ENCODE measurements at places on chromosomes 6 and 20.

GRCh38 chr6:93886416-93886815, 467.1 kb upstream of the EPHA7 start:
- no peak for DNase-seq

GRCh38 chr6:143515061-143515760, 3.7 kb upstream of the FUCA2 start:
- no peak for DNase-seq

DNA sequence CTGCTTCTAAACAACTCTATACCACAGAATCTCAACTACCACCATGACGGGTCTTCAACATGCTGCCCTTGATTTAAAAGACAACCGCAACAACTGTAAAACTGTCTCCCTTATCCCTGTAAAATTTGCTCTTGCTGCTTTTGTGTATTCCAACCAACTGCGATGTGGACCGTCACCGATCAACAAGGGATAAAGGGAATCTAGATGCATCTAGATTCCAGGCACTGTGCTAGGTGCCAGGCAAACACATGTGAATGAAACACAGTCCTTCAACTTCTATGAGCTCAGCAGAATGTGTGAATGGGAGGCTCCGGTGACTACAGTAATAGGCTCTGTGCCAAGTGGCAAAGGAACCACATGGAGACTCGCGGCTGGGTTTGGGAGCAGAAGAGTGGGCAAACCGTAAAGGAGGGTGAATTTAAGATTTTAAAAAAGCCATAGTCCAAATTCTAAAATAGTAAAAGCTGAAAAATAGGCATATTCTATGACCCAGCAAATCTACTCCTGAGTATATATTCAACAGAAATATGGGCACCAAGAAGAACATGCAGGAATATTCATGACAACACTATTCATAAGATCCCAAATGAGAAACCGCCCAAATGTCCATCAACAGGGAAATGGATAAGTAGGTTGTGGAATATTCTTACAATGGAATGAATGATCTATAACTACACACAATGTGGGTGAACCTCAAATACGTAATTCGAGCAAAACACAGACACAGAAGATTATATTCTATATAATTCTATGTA, 3.7 kb upstream of the PRND start:
- no peak for DNase-seq

DNA sequence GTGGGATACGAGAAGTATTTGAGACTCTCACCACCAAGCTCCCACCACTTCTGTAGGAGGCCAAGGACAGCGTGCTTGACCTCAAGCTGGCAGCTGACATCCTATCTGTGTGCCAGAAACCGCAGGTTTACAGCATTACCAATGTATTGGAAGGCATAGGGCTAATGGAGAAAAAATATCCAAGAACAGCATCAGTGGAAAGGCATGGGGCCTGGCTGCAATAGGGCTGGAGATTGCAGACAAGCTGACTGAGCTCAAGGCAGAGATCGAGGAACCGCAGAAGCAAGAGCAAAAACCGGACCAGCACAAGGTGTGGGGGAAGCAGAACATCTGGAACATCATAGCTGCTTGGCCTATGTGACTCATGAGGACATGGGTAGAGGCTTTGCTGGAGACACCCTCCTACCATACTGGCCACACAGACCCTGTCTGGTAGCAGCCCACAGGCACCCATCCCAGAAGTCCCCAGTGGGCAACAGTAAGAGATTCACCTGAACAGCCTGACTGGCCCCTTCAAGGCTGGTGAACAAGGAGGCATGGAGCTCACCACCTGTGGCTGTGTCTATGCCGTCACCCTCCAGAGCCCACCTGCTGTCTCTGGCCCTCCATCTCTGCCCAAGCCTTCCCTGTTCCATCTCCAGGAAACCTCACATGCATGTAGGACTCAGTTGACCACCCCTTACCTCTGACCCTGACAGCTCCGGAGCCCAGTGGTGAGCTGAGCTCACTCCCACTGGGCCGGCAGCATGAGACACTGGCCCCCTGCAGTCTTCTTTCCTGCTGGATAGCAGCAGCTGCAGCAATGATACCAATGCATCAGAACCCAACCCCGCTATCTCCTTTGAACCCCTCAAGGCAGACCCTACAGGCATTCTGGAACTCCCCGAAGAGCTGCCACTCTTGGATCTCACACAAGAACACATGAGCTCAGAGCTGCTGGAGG, 171.1 kb downstream of the KIF6 start:
- DNase-seq, result no peak

DNA sequence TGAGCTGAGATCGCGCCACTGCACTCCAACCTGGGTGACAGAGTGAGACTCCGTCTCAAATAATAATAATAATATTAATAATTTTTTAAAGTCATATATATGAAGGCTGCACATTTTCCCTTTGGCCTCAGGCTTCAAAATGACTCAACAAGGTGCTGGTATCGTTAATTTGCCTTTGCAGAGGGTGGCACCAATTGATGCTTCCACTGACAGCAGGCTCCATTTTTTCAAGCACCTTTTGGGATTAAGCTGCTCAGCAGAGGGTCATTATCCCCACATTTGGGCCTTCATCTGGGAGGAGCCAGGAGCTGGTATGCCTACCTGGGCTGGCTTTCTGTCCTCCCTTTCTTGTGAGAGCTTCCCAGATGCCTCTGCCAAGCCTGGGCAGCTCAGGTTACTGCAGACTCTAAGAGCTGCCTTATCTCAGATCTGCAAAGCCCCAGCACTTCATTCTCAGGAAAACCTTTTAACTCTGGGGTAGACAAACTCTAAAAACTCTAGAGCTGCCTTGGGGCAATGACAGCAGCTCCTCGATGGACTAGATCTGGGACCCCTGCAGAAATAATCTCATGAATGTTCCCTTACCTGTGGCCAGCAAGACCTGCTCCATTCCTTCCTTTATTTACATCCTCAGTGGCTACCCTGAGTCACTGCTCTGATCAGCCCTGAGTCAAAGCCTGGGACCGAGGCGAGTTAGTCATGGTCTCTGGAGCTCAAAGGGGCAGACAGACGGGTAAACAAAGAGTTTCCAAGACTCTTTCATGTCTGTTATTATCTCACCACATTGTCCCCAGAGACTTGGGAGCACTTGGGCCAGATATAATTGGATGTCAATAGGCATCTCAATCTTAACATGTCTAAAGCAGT, 80.0 kb upstream of the EYA2 start:
- no peak for DNase-seq

- no peak for DNase-seq
These were observed 43.6 kb upstream of the TMEM170B start for GRCh38 chr6:11493974-11494373.

- DNase-seq, result no peak
These were observed 326.6 kb downstream of the NRN1 start for GRCh38 chr6:5680095-5680494.

Measured in hypothalamus (tissue), 51 donors.